ENCODE measurements at places on chromosomes 4 and X.

DNA sequence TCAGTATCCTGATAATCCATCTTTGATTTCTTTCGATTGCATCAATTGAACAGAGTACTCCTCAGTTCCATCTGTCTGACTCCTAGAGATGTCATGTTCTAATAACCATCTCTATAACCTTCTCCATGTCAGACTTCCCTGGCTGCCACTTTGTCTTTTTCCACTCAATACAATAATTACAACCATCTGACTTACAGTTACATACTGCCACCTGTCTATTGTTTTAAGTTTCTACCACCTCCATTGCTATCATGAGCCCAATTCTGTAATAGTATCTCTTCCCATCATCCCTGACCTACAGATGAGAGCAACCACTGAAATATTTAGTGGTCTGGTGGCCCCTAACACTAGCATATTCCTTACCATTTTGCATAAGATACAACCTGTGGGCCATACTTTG, 439.2 kb upstream of the FAM47C start:
- DNase-seq: no peak

- no peak for DNase-seq
Measured at GRCh38 chr4:17616283-17616682, 1.8 kb downstream of the MED28 start.

DNA sequence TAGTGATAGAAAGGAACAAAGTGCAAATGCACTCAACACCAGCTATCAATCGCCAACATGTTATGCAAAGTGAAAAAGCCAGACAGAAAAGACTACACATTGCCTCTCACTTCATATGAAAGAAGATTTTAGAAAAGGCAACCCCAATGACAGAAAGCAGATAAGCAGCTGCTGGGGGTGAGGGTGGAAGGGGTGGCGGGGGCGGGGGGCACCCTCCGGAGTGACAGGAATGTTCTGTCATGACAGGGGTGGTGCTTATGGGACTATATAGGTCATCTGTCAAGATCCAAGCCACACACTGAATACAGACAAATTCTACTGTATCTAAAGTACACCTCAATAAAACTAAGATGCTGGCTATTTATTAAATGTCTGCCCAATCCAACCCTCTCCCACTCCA, 10.7 kb downstream of the WDR1 start:
- DNase-seq: no peak

- DNase-seq: no peak
Measured at GRCh38 chr4:128862608-128863311, 53.3 kb downstream of the JADE1 start.

GRCh38 chr4:158280856-158281255, 70.6 kb downstream of the TMEM144 start:
- DNase-seq: no peak

- no peak for DNase-seq
Measured at GRCh38 chrX:614136-614535, 16.5 kb upstream of the SHOX start.

GRCh38 chr4:119246177-119246733, 33.7 kb downstream of the USP53 start:
- no peak for DNase-seq

GRCh38 chr4:5069901-5070300, 18.6 kb downstream of the STK32B start:
- DNase-seq: no peak

DNA sequence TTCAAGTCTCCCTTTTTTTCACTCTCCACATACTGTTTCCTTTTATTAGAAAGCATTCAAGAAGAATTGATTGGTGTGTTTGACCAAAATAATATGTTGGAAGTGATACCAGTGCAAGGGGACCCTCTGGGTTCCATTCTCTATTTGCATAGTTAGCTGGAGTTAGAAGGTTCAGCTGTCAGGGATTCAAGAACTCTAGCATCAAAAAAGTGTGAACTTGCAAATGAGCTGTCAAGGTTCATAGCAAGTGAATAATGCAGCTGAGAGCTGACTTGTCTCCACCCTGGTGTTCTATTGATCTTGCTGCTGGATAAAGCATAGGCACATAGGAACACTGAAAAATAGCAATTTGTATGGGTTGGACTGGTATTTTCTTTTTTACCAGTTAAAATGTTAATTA, 73.2 kb downstream of the SORBS2 start:
- DNase-seq: no peak

DNA sequence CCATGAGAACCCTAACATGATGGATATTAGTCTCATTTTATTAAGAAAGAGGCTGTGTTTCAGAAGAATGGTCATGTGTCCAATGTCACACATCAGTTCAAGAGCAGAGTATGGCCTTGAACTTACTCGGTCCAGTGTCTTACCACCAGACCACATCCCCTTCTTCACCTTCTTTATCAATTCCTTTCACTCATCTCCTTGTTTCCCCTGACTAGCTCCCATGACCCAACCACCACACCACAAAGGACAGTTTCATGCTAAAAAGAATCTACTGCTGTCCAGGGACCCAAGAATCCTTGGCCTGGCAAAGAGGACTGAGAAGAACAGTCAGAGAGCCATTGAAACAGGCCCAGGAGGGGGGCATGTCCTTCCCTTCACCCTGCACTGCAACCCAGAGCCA, 33.6 kb upstream of the MSN start:
- no peak for DNase-seq

DNA sequence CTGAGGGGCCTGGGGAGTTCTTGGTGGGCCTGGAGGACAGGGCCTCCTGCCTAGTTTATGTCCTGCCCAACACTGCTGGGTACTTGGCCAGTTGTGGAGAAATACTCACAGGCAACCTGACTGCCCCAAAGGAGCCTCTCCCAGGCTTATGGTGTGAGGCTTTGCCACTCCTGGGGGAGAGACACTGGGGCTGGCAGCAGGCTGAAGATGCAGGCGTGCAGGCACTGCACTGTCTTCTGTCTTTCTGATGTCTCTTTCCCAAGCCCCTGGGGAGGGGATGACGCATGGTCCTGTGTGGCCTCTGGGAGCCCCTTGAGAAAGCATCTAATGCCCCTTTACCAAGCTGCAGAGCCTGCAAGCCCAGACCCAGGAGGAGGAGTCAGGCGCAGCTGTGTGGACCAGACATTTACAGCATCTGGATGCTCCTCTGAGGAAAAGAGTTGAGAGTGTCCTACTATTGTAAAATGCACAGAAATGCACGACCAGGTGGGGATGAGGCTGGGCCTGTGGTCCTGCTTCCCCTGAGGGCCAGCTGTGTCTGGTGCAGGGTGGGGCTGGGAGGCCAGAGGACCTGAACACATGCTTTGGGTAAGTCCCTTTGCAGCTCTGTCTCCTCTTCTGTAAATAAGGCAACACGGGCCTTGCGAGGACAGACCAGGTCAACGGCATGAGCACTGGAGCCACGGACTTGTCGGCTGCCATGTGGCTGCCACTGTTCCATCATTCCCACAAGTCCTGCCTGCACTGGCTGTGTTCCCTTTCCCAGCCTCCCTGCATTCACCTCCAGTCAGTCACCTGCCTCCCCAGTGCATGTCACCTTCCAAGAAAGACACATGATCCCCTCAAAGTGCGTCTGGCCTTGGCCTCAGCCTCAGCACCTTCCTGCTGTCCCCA, 8.4 kb downstream of the TMEM271 start:
- DNase-seq: no peak

GRCh38 chr4:77003400-77003799, 53.8 kb downstream of the SEPTIN11 start:
- DNase-seq: no peak

DNA sequence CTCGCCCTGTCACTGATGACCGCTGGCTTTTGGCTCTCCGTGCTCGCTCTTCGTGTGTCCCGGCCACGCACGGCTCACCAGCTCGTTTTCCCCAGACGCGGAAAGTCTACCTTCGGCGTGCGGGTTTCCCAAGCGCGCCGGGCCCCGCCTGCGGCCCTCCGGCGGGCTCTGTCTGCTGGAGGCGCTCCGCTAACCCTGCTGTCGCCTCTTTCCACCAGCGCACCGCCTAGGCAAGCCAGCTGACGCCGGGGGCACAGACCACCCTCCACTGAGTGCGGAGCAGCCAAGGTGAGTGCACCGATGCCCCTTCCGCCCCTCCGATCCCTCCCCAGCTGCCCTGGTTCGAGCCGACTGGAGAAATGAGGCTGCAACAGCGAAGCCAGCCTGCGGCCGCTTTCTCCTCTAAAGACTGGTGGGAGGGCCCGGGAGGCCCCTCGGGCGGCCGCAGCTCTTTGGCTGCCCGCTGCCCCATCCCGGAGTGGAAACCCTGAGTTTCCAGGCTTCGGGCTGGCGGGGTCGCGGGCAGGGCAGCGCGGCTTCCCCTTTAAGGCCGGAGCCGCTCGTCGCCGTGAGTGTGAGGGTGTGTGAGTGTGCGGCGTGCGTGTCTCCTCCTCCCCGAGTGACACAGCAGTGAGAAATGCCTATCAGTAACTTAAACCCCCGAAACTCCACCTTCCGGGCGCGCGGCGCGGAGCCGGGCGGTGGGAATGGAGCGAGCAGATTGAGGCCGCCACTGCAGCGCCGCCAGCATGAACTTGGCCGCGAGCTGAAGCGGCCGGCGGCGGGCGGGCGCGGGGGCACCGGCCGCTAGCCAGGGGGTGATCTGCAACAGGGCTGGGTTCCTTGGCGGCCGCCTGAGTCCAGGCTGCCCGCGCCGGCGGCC, at the start of gene MAMLD1:
Gene MAMLD1, plus strand, starts transcription at position 719 of the 883 bp plus-strand sequence. CDS start 82,200 bp downstream, outside the sequence.
- no peak for DNase-seq

GRCh38 chr4:44146516-44146915, 302.1 kb downstream of the KCTD8 start:
- DNase-seq: no peak

GRCh38 chr4:24741910-24742309, 53.5 kb upstream of the SOD3 start:
- no peak for DNase-seq
